Cortex of kidney (tissue), 1 donor: ENCODE measurements at places on chromosomes 3 and 15.

DNA sequence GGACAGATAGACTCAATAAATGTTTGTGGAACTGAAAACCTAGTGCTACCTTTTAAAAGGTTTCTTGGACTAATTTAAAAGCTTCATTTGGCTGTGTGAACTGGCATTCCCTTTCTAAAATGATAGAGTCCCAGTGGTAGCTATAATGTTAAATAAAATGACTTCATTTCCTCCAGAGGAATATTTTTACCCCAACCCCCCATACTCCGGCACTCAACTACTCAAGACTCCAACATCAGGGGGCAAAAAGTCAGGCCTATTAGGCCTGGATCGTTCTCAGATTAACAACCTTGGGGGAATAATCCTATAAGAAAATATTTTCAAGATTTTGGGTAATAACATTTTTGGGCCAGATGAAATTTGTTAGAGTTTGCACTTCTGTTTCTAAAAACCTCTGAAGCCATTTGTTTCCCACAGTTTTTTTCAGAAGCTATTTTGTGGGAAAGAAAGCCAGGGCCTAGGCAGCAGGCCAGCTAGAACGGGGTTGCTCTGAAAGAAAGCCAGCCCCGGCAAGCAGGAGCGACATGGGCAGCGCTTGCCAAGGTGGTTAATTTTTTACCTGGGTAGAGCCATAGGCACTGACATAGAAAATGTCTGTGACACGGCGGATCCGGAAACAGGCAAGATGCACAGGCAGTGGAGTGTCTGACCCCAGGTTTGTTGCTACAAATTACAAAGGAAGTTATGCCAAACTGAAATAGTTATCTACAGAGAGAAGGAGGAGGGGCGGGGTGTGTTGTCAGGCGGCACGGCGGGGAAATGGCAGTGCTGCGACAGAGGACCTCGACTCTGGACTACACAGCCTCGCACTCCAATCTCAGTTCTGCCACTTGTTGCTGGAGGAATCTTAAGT is 84.6 kb downstream of the MAGI1 start:
- DNase-seq: no peak

- no peak for DNase-seq
Measured at GRCh38 chr3:111961461-111962164, 17.2 kb upstream of the ABHD10 start.

GRCh38 chr15:80072285-80072994 is 13.0 kb downstream of the ZFAND6 start:
- DNase-seq: no peak

- no peak for DNase-seq
Measured at GRCh38 chr3:40292637-40293349, 16.7 kb upstream of the EIF1B start.

DNA sequence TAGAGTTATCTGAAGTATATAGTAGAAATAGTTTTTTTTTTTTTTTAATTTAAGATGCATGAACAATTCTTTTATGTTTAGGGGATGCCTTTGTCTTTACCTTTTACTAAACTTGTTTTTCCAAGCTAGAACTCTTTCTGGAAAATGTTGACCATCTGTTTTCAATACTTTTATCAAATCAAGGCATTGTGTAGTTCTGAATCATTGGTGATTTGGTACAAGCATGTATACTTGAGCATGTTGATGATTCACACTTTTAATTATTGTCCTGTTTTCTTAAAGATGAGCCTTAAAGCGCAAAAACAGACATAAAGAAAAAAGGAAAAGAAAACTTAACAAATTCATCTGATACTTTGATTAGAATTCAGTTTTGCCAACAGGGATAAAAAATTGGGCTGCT is 28.3 kb downstream of the PDCD6IP start:
- no peak for DNase-seq
